B cell (primary cell): ENCODE measurements at places on chromosomes 1 and 21. TPM values are rescaled to one million over a fixed set of nuclear protein-coding genes. Genes with fewer than 3 reads are reported as not detected.

DNA sequence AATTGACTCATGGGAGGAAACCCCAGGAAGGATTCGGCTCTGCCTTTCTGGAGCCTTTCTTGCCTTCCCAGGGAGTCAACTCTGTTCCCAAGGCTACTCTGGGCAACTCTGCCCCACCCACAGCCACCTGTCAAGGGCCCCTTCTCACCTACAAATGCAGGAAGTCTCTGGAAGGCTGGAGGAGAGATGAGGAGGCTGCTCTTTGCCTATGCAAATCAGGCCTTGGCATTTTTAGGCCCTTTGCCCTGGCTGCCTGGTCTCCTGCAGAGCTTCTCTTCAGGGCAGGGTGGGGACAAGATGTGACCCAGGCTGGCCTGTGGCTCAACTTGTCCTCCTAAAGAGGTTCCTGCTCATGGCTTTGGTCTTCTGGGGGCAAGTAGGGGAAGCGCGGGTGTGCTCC lies 5.4 kb downstream of the SLC6A9 start:
- H3K27ac ChIP-seq: no peak overlapping the region
- DNase-seq: peak; percentile 36
- no peak overlapping the region for H3K4me3 ChIP-seq
- H3K36me3 ChIP-seq: no peaks in the 10 kb centered on the region
- H3K4me1 ChIP-seq: peaks cover 10% of the 10 kb centered on the region

- no peak overlapping the region for H3K27ac ChIP-seq
- H3K27me3 ChIP-seq: no peaks in the 10 kb centered on the region
- H3K4me3 ChIP-seq: no peak overlapping the region
- H3K36me3 ChIP-seq: no peaks in the 10 kb centered on the region
- H3K4me1 ChIP-seq: no peaks in the 10 kb centered on the region
Observed at GRCh38 chr1:9151328-9151860, 22.5 kb upstream of the GPR157 start.

DNA sequence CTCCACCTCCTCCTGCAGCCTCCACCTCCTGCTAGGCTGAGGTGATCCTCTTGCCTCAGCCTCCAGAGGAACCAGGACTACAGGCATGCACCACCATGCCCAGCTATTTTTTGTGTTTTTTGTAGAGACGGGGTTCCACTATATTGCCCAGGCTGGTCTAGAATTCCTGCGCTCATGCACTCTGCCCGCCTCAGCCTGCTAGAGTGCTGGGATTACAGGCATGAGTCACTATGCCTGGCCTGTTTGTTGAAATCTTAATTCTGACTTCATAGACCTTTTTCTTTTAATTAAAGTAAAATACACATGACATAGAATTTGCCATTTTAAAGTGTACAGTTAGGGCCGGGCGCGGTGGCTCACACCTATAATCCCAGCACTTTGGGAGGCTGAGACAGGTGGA lies 42.7 kb downstream of the FAAP20 start:
- H3K36me3 ChIP-seq: peaks cover 6% of the 10 kb centered on the region
- peaks cover 11% of the 10 kb centered on the region for H3K4me1 ChIP-seq
- H3K4me3 ChIP-seq: no peak overlapping the region
- no peaks in the 10 kb centered on the region for H3K27me3 ChIP-seq

GRCh38 chr1:41700986-41701535 lies 216.6 kb upstream of the EDN2 start:
- H3K27me3 ChIP-seq: no peaks in the 10 kb centered on the region
- H3K4me1 ChIP-seq: peaks cover 6% of the 10 kb centered on the region
- DNase-seq: no peak
- H3K36me3 ChIP-seq: no peaks in the 10 kb centered on the region
- H3K4me3 ChIP-seq: no peak overlapping the region
- no peak overlapping the region for H3K27ac ChIP-seq

GRCh38 chr1:87449348-87449963 lies 120.8 kb downstream of the LMO4 start:
- H3K27me3 ChIP-seq: no peaks in the 10 kb centered on the region
- H3K4me1 ChIP-seq: peaks cover 29% of the 10 kb centered on the region
- no peak overlapping the region for H3K4me3 ChIP-seq
- DNase-seq: peak; percentile 69
- H3K27ac ChIP-seq: peak overlapping the region; percentile 70
- no peaks in the 10 kb centered on the region for H3K36me3 ChIP-seq

- no peaks in the 10 kb centered on the region for H3K4me1 ChIP-seq
- H3K4me3 ChIP-seq: no peak overlapping the region
- no peak overlapping the region for H3K27ac ChIP-seq
- H3K27me3 ChIP-seq: no peaks in the 10 kb centered on the region
- DNase-seq: no peak
Observed at GRCh38 chr1:244035358-244035757, 15.7 kb upstream of the ZBTB18 start.

DNA sequence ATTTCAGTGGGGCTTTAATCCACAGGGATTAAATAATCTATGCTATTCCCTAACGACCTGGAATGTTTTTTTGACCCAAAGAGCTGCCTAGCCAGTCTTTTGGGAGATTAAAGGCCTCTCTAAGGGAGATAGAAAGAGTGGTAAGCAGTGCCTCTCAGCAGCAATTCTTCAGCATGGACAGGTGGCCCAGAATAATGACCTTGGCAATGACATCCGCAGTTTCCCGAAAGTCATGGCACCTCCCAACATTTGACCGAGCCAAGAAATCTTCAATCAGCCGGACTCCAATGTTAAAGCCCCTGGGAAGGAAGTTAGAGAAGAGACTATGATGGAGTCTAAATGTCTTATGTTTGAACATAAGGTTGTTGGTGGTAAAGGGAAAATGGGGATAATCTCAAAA lies 9.8 kb downstream of the TRAPPC3 start:
- no peaks in the 10 kb centered on the region for H3K36me3 ChIP-seq
- no peaks in the 10 kb centered on the region for H3K4me1 ChIP-seq
- no peak overlapping the region for H3K27ac ChIP-seq
- H3K27me3 ChIP-seq: no peaks in the 10 kb centered on the region
- H3K4me3 ChIP-seq: no peak overlapping the region

DNA sequence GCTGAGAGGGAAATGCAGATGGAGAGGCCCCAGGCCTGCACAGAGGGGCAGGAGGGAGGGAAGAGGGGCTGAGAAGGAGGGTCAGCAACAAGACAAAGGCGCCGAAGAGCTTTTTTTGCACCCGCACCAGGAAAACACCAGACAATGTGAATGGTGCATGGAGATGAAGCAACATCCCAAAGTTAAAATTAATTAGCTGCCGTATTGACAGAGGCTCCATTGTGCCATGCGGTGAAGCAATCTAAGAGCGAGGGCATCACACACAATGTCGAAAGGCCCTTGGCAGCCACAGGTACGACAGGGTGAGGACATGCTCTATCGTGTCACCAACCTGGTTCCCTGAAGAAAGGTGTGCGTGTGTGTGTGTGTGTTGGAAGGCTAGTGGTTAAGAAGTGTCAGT lies 41.2 kb downstream of the SSBP3 start:
- H3K4me1 ChIP-seq: no peaks in the 10 kb centered on the region
- no peaks in the 10 kb centered on the region for H3K36me3 ChIP-seq
- no peaks in the 10 kb centered on the region for H3K27me3 ChIP-seq
- no peak for DNase-seq

GRCh38 chr1:189349607-189350006 lies 1128.1 kb downstream of the BRINP3 start:
- no peak for DNase-seq
- no peaks in the 10 kb centered on the region for H3K27me3 ChIP-seq
- no peaks in the 10 kb centered on the region for H3K36me3 ChIP-seq
- no peak overlapping the region for H3K27ac ChIP-seq
- no peaks in the 10 kb centered on the region for H3K4me1 ChIP-seq

DNA sequence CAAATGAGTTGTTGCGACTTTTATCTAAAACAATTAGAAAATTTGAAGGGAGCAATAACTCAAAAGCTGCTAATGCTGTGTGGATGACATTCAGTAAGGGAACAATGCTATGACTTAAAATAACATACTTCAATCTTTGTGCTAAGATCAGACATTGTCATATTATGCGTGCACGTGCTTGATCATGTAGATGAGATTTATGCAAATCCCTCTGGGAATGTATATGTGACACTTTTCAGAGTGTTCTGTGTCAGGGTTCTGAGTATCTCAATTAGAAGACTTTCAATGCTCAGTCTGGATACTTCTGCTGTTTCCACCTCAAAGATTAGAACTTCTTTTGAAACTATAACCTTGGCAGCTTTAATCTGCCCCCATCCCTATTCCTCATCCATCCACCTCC lies 18.6 kb upstream of the POU2F1 start:
- no peaks in the 10 kb centered on the region for H3K4me1 ChIP-seq
- no peak for DNase-seq
- H3K36me3 ChIP-seq: no peaks in the 10 kb centered on the region
- no peaks in the 10 kb centered on the region for H3K27me3 ChIP-seq

GRCh38 chr1:14733779-14734140 lies 135.3 kb downstream of the KAZN start:
- no peak for DNase-seq
- peaks cover 8% of the 10 kb centered on the region for H3K4me1 ChIP-seq
- no peak overlapping the region for H3K4me3 ChIP-seq
- H3K36me3 ChIP-seq: no peaks in the 10 kb centered on the region
- H3K27ac ChIP-seq: no peak overlapping the region

- peak overlapping the region; percentile 92 for H3K27ac ChIP-seq
- DNase-seq: peak; percentile 24
- H3K4me3 ChIP-seq: peak overlapping the region; percentile 95
- peaks cover 11% of the 10 kb centered on the region for H3K36me3 ChIP-seq
- peaks cover 25% of the 10 kb centered on the region for H3K4me1 ChIP-seq
Observed at GRCh38 chr1:52054496-52055065, 410 bp downstream of the TXNDC12 start.

- H3K36me3 ChIP-seq: no peaks in the 10 kb centered on the region
- H3K27ac ChIP-seq: no peak overlapping the region
- DNase-seq: no peak
- no peaks in the 10 kb centered on the region for H3K27me3 ChIP-seq
- no peak overlapping the region for H3K4me3 ChIP-seq
Observed at GRCh38 chr1:166391279-166392066, 224.7 kb upstream of the FAM78B start.

- no peak overlapping the region for H3K27ac ChIP-seq
- DNase-seq: no peak
- no peaks in the 10 kb centered on the region for H3K27me3 ChIP-seq
- no peaks in the 10 kb centered on the region for H3K36me3 ChIP-seq
- H3K4me1 ChIP-seq: no peaks in the 10 kb centered on the region
Observed at GRCh38 chr1:22309572-22309971, 142.1 kb upstream of the ZBTB40 start.

DNA sequence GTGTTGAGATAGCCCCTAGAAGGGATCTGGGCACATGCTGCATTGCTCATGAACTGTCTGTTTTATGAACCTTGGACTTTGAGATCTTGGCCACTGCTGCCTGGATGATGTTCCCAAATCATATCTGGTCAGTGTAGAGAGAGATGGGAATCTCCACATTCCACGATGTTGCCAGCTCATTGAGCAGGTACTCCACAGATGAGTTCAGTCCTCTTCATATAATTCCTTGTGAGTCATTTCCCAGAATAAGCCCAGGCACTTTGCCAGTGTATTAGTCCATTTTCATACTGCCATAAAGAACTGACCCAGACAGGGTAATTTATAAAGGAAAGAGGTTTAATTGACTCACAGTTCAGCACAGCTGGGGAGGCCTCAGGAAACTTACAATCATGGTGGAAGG lies 254.0 kb upstream of the RUNX1 start:
- H3K27ac ChIP-seq: no peak overlapping the region
- no peaks in the 10 kb centered on the region for H3K36me3 ChIP-seq
- no peak overlapping the region for H3K4me3 ChIP-seq
- no peaks in the 10 kb centered on the region for H3K27me3 ChIP-seq

GRCh38 chr1:3668585-3669300 lies 16.4 kb downstream of the TP73 start:
- peaks cover 68% of the 10 kb centered on the region for H3K4me1 ChIP-seq
- DNase-seq: no peak
- no peak overlapping the region for H3K27ac ChIP-seq
- no peak overlapping the region for H3K4me3 ChIP-seq

The ACKR1 gene
- total RNA-seq: not detected in 2 replicates

The CRYAA gene
- total RNA-seq: not detected in 2 replicates

The FCGR1A gene
- not detected in 2 replicates for total RNA-seq

The DYNLT5 gene
- total RNA-seq: not detected in 2 replicates

The TGFBR3 gene
- 0.12 and 0.19 TPM in 2 replicates for total RNA-seq

The RBM11 gene
- 3.0 and 3.4 TPM in 2 replicates for total RNA-seq

The CDC42 gene
- total RNA-seq: 202 and 209 TPM in 2 replicates

The ANKRD35 gene
- total RNA-seq: not detected in 2 replicates
